ENCODE measurements at places on chromosomes 12 and 14.

- no peak for DNase-seq
These were observed 93.5 kb downstream of the GALNT8 start for GRCh38 chr12:4813741-4814140.

GRCh38 chr12:45637706-45638105, 91.8 kb upstream of the ARID2 start:
- DNase-seq = no peak

DNA sequence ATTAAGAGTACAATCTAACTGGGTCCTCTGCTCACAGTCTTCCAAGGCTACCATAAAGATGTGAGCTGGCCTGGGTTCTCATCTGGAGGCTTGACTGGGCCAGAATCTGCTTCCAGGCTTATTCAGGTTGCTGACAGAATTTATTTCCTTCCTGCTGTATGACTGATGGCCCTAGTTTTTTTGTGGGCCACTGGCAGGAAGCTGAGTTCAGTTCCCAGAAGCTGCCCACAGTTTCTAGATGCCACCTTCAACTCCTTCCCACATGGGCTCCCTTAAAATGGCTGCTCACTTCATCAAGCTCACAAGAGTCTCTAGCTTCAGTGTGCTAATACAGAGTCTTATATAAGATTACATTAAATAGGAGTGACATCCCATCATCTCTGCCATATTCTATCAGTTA, 121.7 kb upstream of the CAND1 start:
- no peak for DNase-seq

DNA sequence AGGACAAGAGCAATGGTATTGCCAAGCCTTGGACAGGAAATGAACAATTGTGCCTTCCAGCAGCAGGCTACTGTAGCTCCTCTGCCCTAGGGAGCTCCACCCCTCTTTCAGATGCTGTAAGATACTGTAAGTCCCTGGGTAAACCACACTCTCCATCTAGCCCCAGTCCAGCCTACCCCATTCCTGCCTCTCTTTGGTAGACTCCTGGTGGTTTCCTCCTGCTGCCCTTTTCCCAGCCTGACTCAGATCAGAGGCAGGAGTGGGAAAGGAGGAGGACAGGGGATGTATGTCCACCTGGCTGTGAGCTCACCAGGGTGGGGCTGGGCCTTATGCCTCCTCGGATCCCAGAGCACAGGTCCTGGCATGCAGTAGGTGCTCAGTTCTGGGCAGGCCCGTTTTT, 174.6 kb downstream of the ESRRB start:
- DNase-seq = no peak

- DNase-seq = no peak
These were observed 118.2 kb downstream of the CRADD start for GRCh38 chr12:93795352-93795751.

DNA sequence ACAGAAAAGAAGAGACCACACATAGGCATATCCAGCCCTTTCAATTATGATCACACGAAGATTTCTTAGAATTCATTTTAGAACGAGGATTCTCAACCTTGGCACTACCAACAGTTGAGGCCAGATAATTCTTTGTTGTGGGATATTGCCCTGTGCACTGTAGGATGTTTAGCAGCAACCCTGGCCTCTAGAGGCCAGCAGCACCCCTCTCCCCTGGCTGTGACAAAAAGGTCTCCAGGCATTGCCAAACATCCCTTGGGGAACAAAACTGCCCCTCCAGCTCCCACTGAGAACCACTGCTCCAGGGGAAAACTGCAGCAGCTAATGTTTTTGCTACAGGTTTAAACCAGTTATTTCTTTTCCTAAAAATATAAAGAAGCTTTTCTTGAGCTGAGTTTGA, 7.1 kb downstream of the NT5DC3 start:
- DNase-seq = no peak

DNA sequence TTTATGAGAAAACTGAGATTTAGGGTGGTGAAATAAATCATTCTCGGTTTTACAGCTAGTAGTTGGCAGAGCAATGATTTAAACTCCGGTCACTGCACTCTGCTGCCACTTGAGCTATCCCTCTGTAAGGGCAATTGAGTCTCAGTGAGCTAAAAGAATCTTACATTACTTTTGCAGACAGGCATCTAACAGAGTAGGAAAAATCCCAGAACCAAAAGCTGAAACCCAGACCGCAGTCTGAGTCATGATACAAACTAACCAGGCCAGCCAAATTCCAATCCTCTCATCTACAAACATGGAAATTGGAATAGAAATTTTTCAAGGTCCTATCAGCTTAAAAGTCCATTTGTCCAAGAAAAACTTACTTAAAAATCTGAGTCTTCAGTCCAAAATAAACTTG, 73.7 kb downstream of the ANKS1B start:
- no peak for DNase-seq
